Mesenteric fat pad (tissue), 1 donor: ENCODE measurements at places on chromosomes 11 and 22. TPM values are rescaled to one million over a fixed set of nuclear protein-coding genes. Genes with fewer than 3 reads are reported as not detected.

FAM180B gene
- total RNA-seq: 0.55 TPM

SCN4B gene
- 2.3 TPM for total RNA-seq

DNA sequence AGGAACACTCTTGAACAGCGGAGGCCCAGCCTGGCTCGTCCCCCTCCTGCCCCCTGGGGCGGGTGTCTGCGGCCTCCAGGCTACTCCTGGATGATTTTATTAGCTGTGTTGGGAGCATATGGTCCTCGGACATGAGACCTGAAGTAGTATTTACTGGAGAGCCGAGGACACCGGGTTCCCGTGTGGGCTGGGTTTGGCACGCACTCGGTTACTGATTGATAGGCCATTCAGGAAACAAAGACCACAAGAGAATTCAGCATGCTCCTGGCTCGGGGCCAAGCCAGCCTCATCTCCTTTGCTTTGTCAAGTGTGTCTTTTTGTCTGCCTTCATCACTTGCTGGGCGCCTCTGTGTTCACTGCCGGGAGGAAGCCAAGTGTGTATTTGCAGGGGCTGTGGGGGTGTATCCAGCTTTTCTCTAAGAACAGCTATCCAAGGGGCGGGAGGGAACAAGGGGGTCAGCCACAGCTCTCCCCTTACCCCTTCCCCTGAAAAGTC lies 9.7 kb downstream of the FXYD2 start:
- no peak for DNase-seq

- DNase-seq: peak; percentile 85
Measured at GRCh38 chr11:2540992-2541680, 96.3 kb downstream of the KCNQ1 start.

- DNase-seq: no peak
Measured at GRCh38 chr22:48631288-48631863, 1196.3 kb downstream of the BRD1 start.

CARNS1 gene
- 0.29 TPM for total RNA-seq

DNA sequence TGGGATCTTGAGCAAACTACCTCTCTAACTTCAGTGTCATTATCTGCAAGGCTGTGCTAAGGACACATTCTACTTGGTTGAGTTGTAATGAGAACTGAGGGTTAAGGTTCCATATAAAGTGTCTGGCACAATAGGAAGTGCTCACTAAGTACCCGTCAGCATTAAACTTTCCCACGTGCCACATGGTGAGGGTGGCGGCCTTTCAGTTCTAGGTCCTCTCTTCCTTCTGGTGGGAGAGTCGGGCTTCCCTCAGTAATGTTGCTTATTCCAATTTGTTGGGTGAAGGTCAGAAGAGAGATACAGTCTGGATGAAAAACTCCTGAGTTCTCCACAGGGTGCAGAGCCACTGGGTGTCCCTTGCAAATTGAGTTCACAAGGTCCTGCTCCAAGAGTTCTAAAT lies 4.6 kb upstream of the CD6 start:
- DNase-seq: peak; percentile 20

DNA sequence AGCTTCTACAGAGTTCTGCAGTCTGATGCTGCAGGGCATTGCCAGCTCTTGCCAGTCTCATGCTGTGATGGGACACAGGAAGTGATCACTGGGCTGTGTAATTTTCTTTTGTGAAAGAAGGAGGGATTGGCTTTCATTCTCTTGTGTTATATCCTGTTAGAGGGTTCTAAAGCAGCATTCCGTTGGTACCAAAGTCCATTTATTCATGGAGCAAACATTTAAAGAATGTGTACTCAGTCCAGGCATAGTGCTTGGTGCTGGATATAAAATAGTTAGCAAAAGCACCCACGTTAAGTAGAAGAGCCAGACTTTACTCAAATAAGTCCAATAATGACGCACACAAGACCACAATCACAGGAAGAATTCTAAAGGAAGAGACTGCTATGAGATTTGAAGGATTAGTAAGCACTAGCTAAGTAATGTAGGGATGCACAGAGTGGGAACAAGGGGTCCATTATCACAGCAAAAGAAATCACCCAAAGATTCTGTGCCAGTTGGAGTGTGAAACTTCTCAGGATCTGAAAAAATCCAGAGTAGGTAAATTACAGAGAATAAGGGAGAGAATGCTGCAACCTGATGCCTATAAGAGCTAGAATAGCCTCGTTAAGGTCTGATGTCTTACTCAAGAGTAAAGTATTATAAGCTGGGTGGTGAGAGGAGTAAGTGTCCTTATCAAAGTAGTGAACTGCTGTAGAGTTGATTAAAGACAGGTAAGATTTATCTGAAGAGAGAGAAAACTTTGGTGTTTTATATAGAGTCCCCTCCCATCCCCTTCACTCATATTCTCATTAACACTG lies 728.3 kb downstream of the METTL15 start:
- DNase-seq: no peak

- no peak for DNase-seq
Measured at GRCh38 chr11:106842134-106842533, 176.1 kb downstream of the GUCY1A2 start.

DNA sequence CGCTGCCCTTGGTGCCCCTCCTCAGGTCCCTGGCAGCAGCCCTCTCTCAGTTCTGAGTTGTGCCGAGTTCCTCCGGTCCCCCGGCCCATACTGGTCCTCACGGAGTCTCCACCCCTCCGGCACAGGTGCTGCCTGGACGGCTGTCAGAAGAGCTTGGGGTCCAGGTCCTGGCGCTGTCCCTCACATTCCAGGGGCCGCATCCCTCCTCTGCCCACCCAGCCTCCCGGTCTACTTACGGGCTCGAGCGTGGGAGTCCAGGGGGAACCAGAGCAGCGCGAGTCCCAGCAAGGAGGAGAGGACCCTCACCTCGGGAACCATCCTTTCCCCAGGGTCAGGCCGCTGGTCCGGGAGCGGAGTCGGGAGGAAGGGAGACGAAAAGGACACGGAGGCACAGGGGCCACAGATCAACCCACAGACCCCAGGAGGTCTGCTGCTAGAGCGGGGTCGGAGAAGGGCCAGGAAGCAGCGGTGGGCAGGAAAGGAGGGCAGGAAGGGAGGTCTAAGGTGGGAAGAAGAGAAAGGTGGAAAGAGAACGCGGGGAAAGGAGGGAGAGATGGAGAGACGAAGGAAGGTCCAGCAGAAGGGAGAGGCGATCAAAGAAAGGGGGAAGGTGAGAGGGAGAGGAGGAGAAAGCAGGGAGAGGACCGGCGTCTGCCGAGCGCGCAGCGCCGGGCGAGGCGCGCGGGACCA lies 510 bp downstream of the CHRDL2 start:
- no peak for DNase-seq

SSTR3 gene
- total RNA-seq: not detected

DNA sequence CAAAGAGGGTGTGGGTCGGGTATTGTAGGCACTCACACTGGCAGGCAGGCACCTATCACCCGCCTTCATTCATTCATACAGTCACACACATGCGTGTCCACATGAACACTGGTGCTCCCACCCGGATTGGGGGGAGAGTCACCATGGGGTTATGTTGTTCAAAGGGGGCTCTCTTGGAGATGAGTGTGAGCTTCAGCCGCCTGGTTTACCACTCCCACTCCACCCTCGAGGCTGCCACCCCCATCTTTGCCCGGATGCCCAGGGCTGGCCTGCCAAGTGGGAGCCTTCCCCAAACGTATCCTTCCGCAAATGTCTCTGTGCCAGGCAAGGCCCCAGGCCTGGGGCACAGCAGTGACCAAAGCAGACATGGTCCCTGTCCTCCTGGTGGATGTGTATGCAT lies 22.6 kb downstream of the MRGPRD start:
- DNase-seq: no peak
